ENCODE measurements at places on chromosomes 13 and 19.
A peak's percentile ranks its signal among the peaks of the same experiment; 100 is the strongest.

DNA sequence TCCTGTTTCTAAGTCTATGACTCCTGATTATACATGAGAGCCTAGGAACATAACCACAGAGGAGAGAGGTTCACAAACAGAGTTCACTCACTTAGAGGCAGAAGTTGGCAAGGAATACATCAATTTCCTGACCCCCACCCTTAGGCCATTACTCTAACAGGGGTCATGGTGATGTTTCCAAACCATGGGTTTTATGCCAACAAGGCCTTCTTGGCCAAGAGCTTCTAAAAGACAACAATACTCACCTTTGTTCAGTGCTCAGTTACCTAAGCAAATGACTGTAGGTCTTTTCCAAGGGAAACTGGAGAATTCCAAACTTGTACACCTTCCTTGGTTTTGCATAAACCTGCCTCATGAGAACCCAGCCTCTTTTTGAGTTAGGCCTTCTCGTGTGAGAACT, 52.6 kb downstream of the ERICH4 start:
- DNase-seq: no peak

DNA sequence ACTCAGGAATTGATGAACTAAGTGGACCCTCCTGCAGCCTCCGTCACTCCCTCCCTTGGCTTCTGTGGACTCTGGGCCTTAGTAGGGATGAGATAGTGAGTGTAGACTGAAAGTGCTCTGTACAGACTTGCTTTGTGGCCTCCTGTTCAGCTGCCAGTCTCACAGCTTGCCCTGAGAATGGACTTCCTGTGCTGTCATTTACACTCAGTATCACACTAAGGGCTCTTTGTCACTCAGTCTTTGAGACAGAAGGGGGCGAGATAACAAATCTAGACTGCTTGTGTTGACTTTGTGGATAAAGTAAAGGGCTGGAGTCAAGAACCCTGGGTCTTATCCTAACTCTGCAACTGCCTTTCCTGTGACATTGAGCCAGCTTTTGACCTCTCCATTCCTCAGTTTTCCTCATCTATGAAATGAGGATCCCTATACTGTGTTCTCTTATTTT, 21.0 kb upstream of the SPRY2 start:
- no peak for DNase-seq

- DNase-seq: no peak
Observed at GRCh38 chr13:30943881-30944280, 11.4 kb downstream of the TEX26 start.

DNA sequence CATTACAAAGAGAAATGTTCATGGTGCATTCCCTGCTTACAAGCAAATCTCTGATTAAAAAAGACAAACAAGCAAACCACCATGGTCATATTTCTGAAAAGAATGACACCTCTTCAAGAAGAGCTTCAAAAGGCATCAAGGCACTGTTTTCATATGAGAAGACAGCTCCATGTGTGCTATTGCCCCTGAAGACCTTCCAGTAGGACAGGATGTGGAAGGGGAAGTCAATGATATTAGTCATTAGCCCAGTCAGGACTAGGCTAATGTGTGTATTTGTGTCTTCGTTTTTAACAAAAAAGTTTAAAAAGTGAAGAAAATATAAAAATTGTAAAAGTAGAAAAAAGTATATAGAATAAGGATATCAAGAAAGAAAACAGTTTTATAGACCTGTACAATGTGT, 534.7 kb upstream of the ARGLU1 start:
- no peak for DNase-seq

DNA sequence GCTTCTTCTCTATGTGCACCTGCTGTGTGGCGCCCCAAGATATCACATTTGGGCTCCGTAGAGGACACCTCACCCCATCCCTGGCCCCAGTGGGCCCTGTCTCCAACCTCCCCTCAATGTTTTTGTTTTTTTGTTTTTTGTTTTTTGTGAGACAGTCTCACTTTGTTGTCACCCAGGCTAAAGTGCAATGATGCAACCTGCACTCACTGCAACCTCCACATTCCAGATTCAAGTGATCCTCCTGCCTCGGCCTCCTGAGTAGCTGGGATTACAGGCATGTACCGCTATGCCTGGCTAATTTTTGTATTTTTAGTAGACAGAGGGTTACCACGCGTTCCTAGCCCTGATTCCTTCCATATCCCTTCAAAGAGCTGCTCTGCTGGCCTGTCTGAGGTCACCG, 26.9 kb upstream of the TUBGCP3 start:
- no peak for DNase-seq

- no peak for DNase-seq
Observed at GRCh38 chr13:48176781-48177180, 56.2 kb upstream of the ITM2B start.

GRCh38 chr13:114045113-114045735, 71.3 kb upstream of the C13orf46 start:
- DNase-seq: no peak

- no peak for DNase-seq
Observed at GRCh38 chr13:33129094-33129832, 113.0 kb downstream of the KL start.

DNA sequence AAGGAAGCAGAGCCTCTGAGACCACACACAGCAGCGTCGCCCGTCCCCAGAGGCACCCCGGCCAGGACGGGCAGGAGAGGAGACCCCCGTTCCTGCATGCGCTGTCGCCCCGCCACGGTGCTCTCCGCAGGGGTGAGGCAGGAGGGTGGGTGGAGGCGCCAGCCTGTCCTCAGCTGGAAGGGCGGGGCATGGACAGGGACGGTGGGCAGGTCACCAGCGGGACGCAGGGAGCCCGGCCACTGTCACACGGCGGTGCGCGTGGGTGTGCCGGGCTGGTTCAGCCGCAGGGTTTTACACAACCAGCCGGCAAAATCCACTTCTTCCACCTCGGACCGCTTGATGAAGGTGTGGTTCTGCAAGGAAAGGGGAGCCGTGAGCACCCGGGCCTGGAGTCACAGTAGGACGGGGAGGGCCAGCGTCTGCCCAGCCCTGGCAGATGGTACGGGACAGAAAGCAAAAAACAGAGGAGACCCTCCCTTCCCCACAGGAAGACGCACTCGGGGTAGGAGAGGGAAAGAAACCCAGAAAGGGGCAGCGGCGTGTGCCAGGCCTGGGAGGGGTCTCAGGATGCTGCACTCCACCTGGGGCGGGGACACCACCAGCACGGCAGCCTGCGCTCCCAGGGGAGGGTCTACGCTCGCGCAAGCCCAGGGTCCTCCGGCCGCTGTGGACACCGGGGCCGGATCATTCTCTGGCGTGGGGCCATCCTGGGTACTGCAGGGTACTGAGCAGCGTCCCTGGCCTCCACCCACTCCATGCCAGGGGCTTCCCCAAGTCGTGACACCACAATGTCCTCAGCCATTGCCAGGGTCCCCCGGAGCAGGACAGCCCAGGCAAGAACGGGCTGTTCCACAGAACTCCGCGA, 23.9 kb upstream of the ZBTB7A start:
- DNase-seq: no peak

GRCh38 chr13:113581871-113582270, 2.7 kb upstream of the TFDP1 start:
- peak; percentile 8 for DNase-seq

GRCh38 chr19:2282062-2282861, at the start of gene PEAK3:
Gene PEAK3, minus strand, starts transcription at chr19:2282175. Its CDS starts 1,244 bp downstream, at chr19:2280931.
- DNase-seq: peak; percentile 65

DNA sequence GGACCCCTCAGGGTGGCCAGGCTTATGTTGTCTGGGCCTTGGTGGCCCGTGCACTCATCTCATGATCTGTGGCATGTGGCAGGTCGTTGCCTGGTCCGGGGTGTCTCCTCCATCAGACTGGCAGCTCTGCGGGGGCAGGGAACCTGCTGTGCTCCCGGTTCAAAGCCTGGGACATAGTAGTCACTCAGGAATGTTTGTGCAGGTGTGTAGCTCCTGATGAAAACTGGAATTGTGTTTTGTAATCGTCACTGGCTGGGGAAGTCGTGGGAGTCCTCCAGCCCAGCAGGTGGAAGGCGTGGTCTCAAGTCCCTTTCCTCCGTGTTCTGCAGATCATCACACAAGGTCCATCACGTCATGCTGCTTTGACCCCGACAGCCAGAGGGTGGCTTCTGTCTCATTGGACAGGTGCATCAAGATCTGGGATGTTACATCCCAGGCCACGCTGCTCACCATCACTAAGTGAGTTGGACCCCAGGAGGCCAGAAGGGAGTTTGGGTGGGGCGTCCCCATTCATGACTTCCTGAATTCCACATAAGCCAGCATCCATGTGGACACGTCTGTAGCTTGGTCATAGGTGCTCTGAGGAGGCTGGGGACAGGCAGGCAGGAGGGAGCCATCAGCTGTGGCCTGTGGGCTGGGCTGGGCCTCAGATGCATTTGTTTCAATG, 19.1 kb downstream of the WDR88 start:
- no peak for DNase-seq

Data from activated CD4-positive, alpha-beta memory T cell treated with anti-CD3 and anti-CD28 coated beads, Interleukin-2, amount 10 ng/mL, durations not matched to agents 7 days and 5 days (primary cell).